NT2/D1 (cell line): ENCODE measurements at places on chromosomes 2 and 18.

- DNase-seq = no peak
Measured at GRCh38 chr18:23183411-23184150, 48.3 kb downstream of the CABLES1 start.

GRCh38 chr2:2271469-2271941 lies 59.6 kb downstream of the MYT1L start:
- no peak for DNase-seq

DNA sequence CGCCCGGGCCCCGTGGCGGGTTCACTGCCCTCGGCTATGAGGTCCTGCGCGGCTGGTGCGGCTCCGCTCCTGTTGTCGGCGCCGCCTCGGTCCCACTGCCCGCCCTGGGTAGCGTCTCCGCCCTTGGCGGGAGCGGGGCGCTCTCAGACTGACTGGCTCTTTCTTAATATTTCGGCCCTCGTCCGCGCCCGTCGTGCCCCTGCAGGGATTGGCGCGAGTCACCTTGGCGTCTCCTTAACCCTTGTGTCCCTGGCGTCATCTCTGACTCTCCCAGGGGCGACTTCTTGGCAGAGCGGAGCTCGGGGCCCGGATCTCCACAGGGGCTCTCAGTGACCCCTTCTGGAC lies 1.3 kb downstream of the PTMA start:
- DNase-seq = no peak

DNA sequence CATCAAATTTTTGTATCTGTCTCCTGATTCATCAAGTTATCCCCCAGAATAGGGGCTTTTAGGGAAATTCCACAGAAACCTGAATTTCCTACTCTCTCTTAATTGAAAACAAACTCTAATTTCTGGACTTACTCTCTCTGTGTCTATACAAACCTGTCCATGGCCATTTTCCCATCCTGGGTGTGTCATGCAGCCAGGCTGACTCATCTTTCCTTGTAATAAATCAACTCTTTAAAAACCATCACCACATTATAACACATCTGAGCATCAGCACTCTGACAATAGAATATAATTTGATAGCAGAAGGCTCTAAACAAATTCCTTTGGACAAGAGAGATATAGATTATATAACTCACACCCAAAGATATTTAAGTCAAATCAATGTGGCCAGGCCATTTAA lies 610.2 kb downstream of the DCC start:
- DNase-seq = no peak

DNA sequence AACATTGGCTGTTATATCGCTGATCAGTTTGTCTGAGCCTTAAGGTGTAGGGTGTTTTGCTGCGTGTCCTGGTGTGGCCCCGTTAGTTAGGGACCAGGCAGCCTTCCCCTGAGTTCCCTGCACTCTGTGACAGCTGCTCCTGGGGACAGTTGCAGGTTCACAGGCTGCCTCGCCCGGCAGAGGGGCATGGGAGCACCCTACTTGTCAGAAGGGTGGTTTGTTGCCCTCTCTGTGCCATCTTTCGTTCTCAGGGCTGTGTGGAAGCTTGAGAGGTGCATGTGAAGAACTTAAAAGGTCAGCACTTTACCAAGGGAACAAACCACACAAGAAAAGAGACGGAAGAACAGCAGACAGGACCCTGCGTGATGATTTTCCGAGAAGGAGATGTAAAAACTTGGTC lies 159.6 kb downstream of the LDLRAD4 start:
- DNase-seq = no peak

DNA sequence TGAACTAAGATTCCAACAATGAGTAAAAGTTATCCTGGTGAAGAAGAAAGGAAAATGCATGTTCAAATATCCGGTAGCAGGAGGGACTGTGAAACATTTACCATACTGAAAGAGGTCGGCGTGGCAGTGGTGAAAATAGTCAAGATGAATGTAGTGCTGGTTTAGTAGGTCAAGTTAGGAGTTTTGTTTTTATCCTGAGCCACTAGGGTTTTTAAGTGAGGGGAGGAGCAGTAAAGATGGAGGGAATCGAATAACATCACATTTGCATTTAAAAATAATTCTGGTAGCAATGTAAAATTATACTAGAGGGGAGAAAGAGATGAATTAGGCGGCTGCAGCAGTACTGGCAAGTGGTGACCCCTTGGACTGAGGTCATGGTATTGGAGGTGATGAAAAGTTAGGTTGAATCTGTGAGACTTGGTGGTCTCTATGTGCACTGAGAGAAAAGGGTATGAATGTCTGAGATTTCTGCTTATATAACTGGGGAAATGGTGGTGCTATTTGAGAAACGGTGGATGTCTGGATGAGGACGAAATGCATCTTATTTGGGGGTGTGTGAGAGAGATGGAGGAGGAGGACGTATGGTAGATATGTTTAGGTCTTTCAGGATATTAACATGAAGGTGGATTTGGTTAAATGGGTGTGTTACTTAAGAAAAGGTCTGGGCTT lies 5.9 kb downstream of the VAPA start:
- DNase-seq = no peak

GRCh38 chr2:73259704-73260337 lies 24.5 kb downstream of the FBXO41 start:
- no peak for DNase-seq

DNA sequence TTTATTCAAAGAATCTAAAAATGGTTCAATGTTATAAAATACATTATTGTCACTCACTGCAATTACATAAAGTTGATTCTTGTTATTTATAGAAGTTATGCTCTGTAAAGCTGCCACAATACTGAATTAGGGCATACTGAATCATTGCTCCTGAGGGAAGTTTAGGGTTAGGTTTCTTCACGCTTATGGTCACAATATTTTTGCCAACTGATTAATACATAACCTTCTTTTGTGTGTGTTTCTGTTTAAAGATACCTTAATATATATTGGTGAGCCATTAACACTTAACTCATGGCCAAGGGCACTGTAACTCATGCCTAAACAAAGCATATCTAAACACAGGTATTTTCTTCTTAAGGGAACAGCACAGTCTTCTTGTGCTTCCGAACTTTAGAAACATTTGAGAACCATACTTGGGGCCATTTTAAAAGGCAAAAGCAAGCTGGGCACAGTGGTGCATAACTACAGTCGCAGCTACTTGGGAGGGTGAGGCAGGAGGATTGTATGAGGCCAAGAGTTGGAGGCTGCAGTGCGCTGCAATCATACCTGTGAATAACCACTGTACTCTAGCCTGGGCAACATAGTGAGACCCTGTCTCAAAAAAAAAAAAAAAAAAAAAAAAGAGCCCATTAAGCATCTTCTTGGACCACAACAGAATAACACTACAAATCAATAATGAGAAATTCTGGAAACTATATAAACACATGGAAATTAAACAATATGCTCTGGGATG lies 15.6 kb downstream of the DARS1 start:
- DNase-seq = no peak

- no peak for DNase-seq
Measured at GRCh38 chr2:205872716-205873115, 190.4 kb downstream of the NRP2 start.

GRCh38 chr2:86048888-86049287 lies 56.8 kb downstream of the POLR1A start:
- DNase-seq = no peak

GRCh38 chr2:72895154-72895553 lies 7.9 kb downstream of the SPR start:
- no peak for DNase-seq

GRCh38 chr2:151906633-151906998 lies 78.4 kb upstream of the ARL5A start:
- no peak for DNase-seq

- no peak for DNase-seq
Measured at GRCh38 chr2:9666306-9666705, 35.5 kb upstream of the YWHAQ start.

DNA sequence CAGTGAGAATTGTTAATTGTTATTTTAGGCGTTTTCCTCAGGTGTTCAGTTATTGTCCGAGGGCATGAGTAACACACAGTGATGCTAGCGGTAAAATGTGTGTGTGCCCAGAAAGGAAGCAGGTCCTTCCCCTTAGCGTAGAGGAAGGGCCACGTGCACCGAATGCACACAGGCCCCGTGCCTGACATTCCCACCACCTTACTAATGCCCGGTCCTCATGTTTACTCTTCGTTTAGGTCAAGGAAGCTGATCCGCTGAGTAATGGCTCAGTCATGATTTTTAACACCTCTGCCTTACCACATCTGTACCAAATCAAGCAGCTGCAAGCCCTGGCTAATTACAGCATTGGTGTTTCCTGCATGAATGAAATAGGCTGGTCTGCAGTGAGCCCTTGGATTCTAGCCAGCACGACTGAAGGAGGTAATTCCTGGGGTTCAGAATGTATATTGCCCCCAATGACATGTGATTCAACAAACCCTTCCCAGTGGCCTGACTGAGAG lies 76.7 kb downstream of the MERTK start:
- no peak for DNase-seq

DNA sequence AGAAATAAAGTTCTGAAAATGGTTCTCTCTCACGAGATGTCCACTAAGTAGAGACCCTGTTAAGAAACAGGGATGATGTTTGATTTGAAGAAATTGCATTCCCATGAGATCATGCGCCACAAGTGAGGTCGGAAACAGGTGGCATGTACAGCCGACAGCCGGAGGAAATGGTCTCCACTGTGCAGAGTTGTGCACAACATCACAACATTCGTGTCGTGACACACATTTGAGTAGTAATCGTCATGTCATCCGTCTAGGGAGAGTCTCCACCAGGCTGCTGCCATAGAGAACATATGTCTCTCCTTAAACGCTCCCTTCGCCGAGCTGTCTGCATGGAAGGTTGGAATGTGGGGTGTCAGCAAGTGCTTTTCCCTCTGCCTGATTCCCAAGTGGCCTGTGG lies 84.7 kb downstream of the ASAP2 start:
- DNase-seq = no peak

DNA sequence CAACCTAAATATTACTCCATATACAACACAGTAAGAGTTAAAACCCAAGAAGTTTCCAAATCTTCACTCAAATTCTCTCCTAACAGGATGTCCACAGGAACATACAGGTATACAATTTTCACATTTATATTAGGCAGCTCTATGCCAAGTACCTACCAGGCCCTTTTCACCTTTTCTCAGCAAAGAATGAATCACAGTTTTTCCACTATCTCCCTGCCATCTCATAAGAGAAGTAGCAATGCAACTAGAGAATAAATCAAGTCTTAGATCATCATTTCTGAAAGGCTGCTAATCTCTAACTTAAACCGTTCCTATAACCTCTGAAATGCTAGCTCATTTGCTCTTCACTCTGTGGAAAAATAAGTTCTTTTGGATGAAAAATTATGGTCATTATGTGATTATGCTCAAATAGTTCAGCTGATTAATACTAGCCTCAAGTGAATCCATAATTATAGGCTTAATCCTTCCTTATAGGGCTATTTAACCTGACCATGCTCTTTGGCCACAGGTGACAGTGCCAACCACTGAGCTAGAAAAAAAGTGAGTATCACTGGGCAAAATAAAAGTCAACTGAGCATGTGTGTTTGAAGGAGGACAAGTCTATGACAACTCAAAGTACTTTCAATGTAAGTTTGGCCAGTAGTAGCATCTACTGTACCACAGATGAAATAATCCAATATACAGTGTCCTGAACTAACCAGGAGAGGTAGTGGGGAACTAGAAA lies 79.7 kb downstream of the COBLL1 start:
- DNase-seq = no peak
